ENCODE measurements at places on chromosomes 11 and 22. TPM values are rescaled to one million over a fixed set of nuclear protein-coding genes. Genes with fewer than 3 reads are reported as not detected.

Gene APOBEC3A
- 1.7 TPM for total RNA-seq

Gene CHCHD10
- 1,008 TPM for total RNA-seq

Gene OR4D5
- total RNA-seq = not detected

Gene UBE2L3
- total RNA-seq = 46.2 TPM

Gene DGCR6
- 7.6 TPM for total RNA-seq

Gene CTSW
- total RNA-seq = 0.83 TPM

Gene HORMAD2
- 0.16 TPM for total RNA-seq

Gene TSPAN32
- total RNA-seq = 26.2 TPM

Data from cardiac septum (tissue), 1 donor.